ENCODE measurements at places on chromosomes 2 and 18. TPM values are rescaled to one million over a fixed set of nuclear protein-coding genes. Genes with fewer than 3 reads are reported as not detected.

DNA sequence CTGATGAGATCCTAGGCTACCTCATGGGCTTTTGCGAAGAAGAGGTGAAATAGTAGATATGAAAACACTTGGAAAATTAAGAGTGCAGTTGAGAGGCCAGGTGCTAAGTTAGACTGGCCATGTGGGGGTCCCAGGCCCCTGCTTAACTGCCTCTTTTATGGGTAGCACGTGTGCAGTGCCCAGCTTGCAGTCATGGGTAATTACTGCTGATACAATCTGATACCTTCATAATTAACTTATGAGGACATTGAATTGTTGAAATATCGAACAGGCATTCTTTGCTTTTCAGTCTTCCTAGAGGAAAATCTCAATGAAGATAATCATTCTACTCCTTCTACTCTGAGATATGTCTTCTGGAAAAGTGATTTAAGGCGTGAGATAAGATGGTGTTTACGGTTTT, 11.6 kb downstream of the TRAF3IP1 start:
- no peak overlapping the region for H3K27ac ChIP-seq
- DNase-seq = no peak

The TUBB8B gene
- total RNA-seq = not detected

The QPCT gene
- total RNA-seq = 3.1 TPM

The EN1 gene
- not detected for total RNA-seq

The CAPN14 gene
- 0.15 TPM for total RNA-seq

Data from T-cell (primary cell).